ENCODE measurements at places on chromosomes 2 and 18.

- DNase-seq = no peak
Observed at GRCh38 chr18:56910237-56910636, 236.7 kb upstream of the BOD1L2 start.

DNA sequence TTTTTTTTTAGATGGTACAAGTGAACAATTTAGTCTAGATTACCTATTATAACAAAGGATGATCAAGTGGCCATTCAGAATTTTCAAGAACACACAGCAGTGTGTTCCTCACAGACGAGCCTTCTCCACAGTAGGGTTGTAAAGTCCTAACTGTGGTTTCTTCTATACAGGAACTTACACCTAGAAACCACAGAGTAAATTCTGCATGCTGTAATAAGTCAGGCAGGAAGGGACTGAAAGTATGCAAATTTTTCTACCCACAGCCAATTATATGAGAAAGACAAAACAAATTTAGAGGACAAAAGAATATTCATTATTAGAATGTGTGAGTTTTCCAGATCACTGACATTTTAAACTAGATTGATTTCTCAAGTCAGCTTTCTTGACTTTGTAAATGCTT is 99.5 kb downstream of the RBMS1 start:
- no peak for DNase-seq

DNA sequence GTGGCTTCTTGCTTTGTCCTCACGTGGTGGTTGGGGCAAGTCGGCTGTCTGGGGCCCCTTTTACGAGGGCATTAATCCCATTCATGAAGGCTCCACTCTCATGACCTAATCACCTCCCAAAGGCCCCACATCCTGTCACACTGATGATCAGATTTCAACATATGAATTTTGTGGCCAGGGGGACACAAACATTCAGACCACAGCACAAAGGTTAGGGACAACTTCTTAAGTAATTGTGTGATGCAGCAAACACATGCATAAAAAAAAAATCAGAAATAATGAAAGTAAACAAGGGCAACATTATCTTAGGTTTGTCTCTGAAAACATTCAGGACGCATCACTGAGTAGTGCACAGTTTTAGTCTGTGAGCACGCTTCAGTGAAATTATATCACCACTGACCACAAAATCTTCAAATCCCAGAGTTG is 54.2 kb upstream of the FRZB start:
- no peak for DNase-seq

GRCh38 chr2:189274361-189274760 is 94.8 kb upstream of the COL5A2 start:
- no peak for DNase-seq

DNA sequence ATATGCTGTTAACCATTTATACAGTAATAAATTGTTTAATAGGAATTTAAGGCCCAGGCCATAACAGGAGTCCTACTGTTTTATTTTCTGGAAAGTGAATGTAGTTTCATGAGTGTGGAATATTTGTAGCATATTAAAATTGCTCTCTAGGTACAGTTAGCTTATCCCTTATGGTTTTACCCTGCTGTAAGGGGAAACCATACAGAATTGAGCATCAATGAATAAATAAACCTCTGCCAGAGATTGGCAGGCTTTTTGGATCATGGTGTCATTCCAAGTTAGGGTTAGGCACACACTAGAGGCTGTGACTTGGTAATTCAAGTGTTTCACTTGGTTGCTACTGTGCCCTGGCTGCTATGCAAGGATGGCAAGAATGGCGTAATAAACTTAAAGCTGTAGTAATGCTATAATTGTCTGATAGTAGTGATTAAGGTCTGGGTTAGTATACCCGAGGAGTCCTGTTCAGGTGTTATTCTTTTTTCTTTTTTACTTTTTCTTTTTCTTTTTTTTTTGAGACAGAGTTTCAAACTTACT is 30.4 kb downstream of the BMPR2 start:
- DNase-seq = no peak

GRCh38 chr2:9401059-9401547 is 22.2 kb downstream of the ITGB1BP1 start:
- DNase-seq = no peak

DNA sequence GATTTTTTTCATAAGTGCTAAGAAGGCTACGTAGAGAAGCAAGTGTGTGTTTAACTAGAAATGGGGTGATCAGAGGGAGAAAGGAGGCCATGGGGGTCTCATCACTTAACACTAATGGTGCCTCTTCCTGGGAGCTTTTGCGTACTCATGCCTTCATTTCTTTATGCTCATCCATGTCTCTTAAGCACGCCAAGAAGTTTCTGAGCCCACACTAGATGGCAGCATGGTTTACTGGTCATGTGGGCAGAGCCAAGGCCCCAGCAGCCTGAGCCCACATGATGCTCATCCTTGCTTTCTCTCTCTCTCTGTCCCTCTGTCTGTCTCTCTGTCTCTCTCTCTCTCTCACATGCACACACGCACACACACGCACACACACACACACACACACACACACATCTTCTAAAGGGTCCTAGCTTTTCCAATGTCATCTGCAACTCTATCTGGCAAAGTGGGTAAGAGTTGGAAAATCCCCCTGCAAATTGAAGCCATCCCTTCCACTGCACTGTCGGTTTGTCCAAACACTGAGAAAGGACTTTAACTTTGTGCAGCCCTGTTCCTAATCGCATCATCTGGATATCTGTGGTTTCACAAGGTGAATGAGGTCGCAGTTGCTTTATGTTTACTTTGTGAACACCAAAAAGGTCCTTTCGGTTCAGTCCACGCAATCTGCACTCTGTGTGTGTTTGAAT is 137.1 kb upstream of the CCDC68 start:
- no peak for DNase-seq

DNA sequence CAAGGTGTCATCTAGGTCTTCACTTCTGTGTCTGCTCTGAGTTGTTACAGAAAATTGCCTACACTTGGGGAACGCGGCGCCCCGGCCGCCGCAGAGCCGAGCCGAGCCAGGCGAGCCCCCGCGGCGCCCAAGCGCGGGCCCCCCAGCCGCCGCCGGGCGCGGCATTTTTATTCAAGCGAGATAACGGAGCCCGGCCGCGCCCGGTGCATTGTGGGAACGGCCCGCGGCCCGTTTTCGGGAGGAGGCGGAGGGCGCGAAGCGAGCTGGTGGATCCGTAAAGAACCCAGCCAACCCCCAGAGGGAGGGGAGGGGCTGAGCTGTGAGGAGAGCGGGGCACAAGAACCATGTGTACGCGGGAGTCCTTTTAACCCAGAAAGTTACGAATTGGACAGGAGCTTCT is 191.8 kb downstream of the FTCDNL1 start:
- DNase-seq = no peak

DNA sequence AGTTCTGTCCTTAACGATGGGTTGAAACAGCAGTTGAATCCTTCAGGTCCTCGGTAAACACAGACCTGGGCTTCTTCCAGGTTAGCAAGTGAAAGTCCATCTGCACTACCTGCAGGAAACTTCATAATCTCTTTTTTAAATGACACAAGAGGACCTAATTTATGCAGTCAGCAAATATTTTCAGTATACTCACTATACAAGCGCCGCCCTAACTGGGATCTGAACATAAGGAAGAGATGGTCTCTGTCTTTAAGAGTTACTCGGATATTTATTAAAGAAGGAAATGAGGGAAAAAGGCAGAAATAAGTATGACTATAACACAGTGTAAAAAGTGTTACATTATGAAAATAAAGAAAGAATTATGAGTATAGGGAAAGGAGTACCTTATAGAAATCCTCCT is 103.3 kb downstream of the NBAS start:
- DNase-seq = no peak

GRCh38 chr2:69202327-69202726 is 184.7 kb downstream of the GFPT1 start:
- DNase-seq = no peak

DNA sequence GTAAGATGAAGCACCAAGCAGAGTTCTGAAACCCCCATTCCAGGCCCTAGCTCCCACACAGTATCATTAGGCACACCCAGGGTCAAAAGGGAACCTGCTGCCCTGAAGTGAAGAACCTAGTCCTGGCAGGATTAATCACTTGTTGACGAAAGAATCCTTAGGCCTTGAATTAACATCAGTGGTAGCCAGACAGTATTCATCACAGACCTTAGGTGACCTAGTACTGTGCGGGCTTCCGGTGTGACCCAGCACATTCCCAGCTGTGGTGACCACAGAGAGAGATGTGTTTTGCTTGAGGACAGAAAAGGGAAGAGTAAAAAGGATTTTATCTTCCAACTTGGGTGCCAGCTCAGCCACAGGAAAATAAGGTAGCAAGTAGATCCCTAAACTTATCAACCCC is 1071.4 kb upstream of the FAM98A start:
- no peak for DNase-seq

GRCh38 chr18:41391616-41392595 is 563.1 kb upstream of the PIK3C3 start:
- no peak for DNase-seq

DNA sequence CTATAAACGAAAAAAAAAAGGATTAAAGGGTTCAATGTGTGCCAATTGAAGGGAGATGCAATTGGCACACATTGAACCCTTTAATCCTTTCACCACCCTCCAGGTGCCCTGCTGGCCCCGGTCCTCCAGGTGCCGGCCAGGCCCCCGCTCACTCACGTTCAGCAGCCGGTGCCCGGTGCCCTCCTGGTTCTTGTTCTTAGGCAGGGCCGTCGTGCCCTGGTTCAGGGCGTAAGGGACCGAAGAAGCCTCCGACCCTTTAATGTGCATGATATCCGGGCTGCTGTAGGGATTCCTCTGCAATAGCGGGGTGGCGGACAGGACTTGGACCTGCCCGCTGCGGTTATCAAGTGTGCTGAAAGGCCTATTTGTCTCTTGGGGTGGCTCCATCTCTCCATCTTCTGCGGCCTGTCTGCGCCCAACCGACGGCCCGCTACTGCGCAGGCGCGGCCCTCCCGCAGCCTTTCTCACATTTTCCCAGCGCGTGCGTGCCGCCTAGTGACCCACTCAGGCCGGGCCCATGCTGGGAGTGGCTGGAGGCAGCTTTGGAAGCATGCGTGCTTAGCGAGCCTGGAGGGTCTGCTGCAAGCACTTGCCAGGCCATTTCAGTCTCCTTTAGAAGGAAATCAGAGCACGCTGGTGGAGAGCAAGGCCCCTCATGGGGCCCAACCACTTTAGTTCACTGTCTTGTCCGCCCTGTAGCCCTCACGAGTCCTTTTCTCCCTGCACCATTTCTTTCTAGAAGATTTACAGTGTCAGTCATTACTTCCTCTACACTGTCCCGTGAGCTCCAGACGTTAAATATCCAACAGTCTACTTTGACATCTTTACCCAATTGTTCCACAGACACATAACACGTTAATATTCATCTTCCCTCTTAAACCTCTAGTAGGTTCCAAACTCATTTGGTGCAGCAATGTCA is 24.3 kb downstream of the TMEM237 start:
- DNase-seq = no peak

DNA sequence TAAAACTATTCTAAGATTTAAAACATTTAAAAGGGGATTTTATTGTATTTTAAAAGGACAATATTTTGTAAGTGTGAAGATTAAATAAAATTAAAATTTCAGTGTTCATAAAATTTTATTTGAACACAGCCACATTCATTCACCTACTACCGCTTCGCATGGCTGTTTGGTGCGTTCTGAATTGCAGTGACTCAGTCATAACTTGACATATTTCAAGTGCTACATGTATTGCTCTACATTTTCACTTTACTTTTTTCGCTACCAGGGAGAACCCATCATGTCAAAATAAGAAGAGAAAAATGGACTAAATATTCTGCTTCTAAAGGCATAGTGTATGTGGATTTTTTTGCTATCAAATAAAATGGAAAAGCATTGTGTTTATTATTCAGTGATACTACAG is 8.7 kb downstream of the PTH2R start:
- DNase-seq = no peak

- DNase-seq = no peak
Observed at GRCh38 chr2:215052404-215052803, 86.0 kb downstream of the ABCA12 start.

- DNase-seq = no peak
Observed at GRCh38 chr2:20021405-20022009, 9.0 kb upstream of the MATN3 start.

- no peak for DNase-seq
Observed at GRCh38 chr2:89845532-89845931, 1154.1 kb downstream of the RPIA start.

DNA sequence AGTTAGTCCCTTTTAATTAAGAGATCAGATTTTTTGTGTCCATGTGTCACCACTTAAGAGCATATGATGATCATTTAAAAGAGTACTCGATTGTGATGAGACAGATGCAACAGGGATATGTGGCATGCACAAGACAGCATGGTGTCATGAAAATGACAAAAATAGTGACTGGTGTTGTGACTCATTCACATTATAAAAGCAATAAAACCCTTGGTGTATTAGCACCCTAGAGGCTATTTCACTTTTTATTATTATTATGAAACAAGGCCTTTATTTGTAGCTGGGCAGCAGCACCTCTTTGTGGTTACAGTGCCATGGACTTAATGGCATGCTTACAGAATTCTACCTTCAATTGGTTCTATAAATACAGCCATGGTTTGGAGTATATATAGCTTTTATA is 1296.0 kb upstream of the ZEB2 start:
- no peak for DNase-seq

DNA sequence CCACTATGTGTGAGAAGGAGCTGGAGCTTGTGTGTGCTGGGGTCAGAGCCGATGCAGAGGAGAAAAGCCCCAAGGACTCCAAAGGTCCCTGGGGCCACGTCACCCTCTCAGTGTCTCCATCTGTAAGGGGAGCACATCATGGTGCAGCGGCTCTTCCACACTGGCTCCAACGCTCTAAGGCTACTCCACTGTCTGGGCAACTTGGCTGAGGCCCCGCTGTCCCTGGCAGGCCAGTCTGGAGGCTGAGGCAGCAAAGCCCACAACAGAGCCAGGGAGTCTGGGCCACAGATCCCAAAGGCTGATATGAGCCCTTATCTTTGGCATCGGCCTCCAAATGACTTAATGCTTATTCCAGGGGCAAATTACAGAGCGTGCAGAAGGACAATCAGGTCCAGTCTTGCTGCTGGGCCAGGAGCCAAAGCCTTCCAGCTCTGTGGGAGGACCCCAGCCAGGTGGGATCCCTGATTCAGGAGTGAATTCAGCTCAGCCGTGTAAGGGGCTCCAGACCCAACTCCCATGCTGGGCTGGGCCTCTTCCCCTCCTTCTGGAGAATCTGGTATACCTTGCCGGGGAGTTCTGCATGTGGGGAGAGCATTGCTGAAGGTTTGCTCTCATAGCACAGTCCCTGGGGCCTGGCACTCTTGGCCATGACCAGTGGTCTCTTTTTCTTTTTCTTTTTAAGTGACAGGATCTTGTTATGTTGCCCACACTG is 1.8 kb upstream of the DUSP2 start:
- no peak for DNase-seq

GRCh38 chr18:11245879-11246278 is 96.5 kb upstream of the PIEZO2 start:
- DNase-seq = no peak

GRCh38 chr18:54215069-54215468 is 9.4 kb downstream of the MBD2 start:
- DNase-seq = no peak

GRCh38 chr2:9703085-9703678 is 72.4 kb upstream of the YWHAQ start:
- DNase-seq = peak; percentile 61

Measured in stimulated activated CD8-positive, alpha-beta memory T cell treated with anti-CD3 and anti-CD28 coated beads, Interleukin-7, amount 100 ng/mL, for 1 hour (primary cell).